ENCODE measurements at places on chromosomes 5 and 9.

DNA sequence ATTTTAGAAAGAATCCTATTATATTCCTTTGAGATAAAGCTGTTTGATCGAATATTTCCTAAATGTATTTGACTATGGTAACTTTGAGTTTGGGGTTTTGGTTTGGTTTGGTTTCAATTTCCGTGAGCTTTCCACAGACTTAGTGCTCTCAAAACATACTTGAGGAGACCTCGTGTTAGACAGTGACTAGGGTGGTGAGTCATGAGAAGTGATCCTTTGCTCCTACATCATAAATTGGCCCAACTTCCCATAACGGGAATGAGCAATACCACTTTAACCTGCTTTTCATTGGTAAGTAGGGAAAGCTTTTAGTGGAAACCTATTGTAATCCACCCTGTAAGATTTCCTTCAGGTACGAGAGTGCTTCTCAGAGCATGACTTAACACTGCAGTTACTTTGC lies 3.8 kb upstream of the RASEF start:
- DNase-seq = peak; percentile 71

- no peak for DNase-seq
These were observed 120.8 kb downstream of the GALNT10 start for GRCh38 chr5:154311362-154311761.

DNA sequence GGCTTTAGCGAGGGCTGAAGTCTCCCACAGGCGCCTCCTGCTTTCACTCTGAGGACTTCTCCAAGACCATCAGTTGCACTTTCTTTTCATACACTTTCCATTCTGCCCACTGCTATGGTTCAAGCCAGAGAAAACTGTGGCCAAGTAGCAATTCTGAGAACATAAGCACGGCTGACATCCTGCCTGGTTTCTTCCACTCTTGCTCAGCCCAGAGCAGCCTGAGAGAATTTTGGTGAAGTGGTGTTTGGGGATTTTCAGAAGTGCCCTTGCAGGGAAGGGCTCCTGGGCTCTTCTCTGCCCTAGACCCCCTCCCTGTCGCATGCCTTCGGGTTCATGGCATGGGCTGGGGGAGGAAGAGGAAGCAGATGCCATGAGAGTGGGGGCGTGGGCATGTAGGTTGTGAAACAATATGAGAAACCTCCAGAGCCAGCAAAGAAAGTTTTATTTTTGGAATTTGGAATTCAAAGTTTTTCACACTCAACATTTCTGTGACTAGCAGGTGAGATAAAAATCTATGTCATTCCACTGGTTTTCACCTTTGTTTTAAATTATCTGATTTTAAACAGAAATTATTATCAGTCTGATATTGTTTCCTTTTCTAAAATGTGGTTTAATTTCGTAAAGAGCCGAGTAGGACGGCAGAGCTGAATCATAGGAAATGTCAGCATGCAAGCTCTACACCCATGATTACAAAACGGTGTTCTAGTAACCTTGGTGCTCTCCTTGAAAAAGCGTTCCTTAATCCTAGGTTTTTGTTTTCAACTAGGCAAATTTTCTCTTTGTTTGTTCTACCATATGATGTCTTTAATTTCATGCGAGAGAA lies 27.8 kb upstream of the TNFSF8 start:
- no peak for DNase-seq

DNA sequence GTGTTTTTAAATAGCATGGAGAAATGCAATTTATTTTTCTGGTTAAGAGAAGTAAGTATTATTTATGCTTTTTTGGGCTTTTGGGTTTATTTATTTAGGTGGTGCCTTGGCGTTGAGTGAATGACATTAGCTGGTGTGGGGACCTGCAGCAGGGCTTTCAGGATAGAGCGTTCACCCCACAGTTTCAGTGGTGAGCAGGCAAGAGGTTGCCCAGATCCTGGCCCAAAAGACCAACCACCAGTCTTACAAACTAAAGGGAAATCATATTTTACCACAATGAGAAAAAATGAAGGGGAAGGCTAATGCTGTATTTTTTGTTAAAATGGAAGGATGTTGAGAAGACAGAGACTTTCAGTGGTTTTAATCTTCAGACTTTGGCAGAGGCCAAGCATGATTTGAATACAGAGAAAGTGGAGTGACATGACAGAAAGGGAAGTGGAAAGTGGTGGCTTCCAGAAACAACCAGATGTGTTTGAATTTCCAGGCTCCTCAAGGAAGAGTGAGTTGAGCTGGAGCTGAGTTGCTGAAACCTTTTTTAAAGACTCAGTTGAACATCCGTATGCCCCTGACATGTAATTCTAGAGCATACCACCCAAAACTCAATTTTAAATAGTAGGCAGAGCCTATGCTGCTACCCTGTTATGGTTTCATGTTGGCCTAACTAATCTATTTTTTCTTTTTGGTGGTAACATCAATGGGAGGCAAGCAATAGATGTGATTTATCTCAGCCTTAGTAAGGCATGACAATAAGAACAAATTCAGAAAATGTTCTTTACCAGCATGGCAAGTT lies 94.8 kb downstream of the AOPEP start:
- no peak for DNase-seq

- DNase-seq = no peak
These were observed 177.3 kb downstream of the RAB3C start for GRCh38 chr5:58760222-58760621.

DNA sequence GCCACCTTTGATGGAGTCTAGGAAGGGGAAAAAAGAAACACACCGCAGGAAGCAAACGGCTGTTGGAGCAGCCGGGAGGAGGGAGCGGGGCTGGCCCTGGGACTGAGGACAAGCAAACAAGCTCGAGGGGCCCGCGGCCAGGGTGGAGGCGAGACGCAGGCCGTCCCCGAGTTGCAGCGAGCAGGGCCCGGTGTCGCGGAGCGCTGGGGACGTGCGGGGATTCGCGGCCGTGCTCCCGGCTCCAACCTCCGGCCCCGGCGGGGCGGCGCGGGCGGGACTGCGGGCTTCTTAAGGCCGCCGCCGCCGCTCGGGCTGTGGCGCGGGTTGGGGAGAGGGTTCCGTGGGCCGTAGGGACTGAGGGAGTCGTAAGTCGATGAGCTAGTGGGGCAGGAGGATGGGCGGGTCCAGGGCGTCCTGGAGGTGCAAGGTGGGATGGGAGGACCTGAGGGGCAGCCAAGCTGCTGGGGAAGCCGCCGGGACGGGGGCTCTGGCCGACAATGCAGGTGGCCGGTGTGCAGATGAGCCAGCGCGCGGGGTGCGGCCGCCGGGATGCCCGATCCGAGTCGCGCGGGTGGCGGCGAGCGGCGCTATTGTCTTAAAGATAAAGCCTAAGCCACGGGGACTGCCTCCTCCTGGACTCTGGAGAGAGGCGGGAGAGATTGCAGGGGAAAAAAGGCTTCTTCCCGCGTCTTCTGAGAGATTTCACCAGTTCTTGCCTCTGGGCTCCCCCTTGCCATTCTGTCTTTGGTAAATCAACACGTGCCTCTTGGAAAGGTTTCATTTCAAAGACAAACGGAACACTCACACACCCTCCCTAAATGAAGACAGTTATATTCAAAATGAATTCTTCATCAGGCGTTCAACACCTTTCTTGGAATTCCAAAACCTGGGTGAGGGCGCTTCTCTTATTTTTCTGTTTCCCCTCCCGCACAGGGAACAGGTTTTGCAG lies 1.6 kb upstream of the HAPLN1 start:
- DNase-seq = no peak

All from BJ (cell line).